ENCODE measurements at places on chromosomes 1 and 21.

- DNase-seq: no peak
Observed at GRCh38 chr1:238466459-238466858, 575.7 kb upstream of the ZP4 start.

DNA sequence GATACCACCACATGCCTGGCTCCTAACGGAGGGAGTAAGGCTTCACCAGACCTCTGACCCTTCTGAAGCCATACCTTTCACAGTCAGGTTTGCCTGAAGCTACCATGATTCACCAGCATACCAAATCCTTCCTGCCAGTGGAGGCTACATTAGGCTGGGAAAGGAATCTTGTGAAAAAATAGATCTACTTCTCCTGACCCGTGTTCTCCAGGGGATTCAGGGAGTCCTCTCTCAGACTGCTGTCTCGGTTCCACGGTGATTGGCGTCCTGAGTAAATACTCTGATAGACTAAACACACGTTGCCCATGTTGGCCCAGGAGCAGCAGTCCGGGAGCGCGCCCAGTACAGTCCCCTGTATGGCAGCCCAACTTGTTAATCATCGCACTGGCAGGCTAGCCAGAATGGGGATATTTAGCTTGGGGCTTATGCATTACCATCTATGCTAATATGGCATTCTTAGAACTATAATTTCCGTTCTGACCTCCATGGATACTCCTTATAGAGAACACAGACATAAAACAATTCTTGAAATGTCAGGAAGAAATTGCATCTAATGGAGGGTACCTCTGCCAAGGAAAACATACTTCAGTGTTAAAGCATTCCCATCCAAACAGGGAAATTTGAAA lies 173.2 kb downstream of the ROR1 start:
- no peak for DNase-seq

GRCh38 chr1:94323311-94324177 lies 86.2 kb upstream of the ARHGAP29 start:
- no peak for DNase-seq

DNA sequence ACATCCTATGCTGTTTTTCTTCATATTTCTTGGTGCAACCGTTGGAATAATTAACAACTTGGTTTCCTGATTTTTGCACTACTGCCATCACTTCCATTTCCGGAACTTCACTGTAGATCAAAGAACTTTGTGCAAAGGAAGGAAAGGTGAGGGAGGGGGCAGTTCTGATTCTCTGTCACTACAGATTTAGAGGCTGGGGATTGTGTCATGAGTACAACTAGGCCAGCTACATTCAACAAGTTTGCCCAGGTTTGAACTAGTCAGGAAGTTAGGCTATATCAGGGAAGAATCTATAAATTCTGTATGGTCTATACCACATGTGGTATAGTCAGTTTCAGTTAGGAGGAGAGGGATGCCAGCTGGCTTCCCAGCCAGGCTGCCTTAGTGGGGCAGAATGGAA lies 84.2 kb downstream of the RGL1 start:
- DNase-seq: no peak

- DNase-seq: no peak
Observed at GRCh38 chr1:4978660-4979390, 324.4 kb downstream of the AJAP1 start.

- no peak for DNase-seq
Observed at GRCh38 chr1:174949061-174949460, 50.7 kb upstream of the CACYBP start.

- no peak for DNase-seq
Observed at GRCh38 chr1:26922901-26923300, 1.4 kb downstream of the NUDC start.

GRCh38 chr21:29753216-29753615 lies 186.6 kb downstream of the GRIK1 start:
- no peak for DNase-seq

DNA sequence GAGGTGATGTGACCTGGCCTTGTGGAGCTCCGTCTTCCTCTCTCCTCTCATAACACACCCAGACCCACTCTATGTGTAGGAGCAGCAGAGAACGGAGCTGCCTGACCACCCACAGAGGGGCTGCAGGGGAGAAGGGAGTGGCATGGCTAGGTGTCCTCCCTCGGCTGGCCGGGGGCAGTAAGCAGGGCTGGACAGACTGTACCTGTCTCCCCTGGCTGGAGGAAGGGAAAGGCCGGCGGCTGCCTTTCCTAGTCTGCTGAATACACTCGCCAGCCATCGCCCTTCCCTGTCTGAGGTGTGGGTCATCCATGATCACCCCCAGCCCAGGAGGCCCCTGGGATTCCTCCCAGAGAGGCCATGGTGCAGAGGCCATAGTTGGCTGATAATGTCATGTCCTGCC lies 187.2 kb upstream of the AJAP1 start:
- DNase-seq: no peak

DNA sequence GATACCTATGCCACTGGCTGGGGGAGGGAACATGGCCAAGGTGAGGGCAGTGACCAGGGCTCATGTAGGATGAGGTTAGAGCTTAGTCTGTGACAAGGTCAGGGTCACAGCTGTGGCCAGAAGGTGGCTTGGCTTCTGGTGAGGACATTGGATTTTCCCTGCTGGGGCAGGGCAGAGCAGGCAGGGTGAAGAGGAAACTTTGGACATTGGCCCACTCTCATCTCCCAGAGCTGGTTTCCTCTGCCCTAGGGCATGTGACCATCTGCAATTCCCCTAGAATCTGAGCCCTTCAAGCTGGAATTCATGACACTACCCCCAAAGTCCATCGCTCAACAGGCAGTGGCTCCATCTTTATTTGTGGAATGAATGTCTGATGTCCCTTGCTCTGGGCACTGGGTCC lies 5.3 kb downstream of the DMBX1 start:
- DNase-seq: no peak

GRCh38 chr1:245798349-245798711 lies 643.5 kb downstream of the KIF26B start:
- DNase-seq: no peak

- no peak for DNase-seq
Observed at GRCh38 chr1:41045740-41046139, 24.2 kb upstream of the SLFNL1 start.

All from stimulated activated CD8-positive, alpha-beta memory T cell treated with anti-CD3 and anti-CD28 coated beads, Interleukin-15, amount 100 ng/mL, for 4 hours (primary cell).